A549 treated with Mapracorat at 1 μM for 4 hours (cell line): ENCODE measurements at places on chromosomes 7 and 10. TPM values are rescaled to one million over a fixed set of nuclear protein-coding genes. Genes with fewer than 3 reads are reported as not detected.

The C7orf57 gene
- total RNA-seq, result 0.24 to 0.45 TPM (median 0.31 TPM) in 5 replicates

The TAS2R41 gene
- total RNA-seq, result not detected in 5 replicates

The GRID1 gene
- 0.15 to 0.41 TPM (median 0.22 TPM) in 5 replicates for total RNA-seq

The DGKI gene
- 0.22 to 0.63 TPM (median 0.39 TPM) in 5 replicates for total RNA-seq

The SHTN1 gene
- total RNA-seq, result 20.5 to 28.8 TPM (median 25.6 TPM) in 5 replicates

The PNLIPRP3 gene
- 0.08 TPM in 1 of 5 replicates, not detected in the others for total RNA-seq

The HOXA10 gene
- 6.8 to 7.8 TPM (median 7.7 TPM) in 5 replicates for total RNA-seq

The CALU gene
- total RNA-seq, result 123 to 185 TPM (median 155 TPM) in 5 replicates

The GPR146 gene
- 1.7 to 2.3 TPM (median 1.9 TPM) in 5 replicates for total RNA-seq

The AKR1D1 gene
- total RNA-seq, result not detected in 5 replicates

The STAG3 gene
- 0.06 to 0.41 TPM (median 0.23 TPM) in 5 replicates for total RNA-seq

The NUTM2B gene
- 0.29 to 0.53 TPM (median 0.34 TPM) in 5 replicates for total RNA-seq

The TASOR2 gene
- 24.8 to 38.5 TPM (median 32.5 TPM) in 5 replicates for total RNA-seq

The NUPR2 gene
- not detected in 5 replicates for total RNA-seq

The ASB10 gene
- total RNA-seq, result not detected in 5 replicates

The WDR86 gene
- total RNA-seq, result 0.11 to 0.39 TPM (median 0.22 TPM) in 5 replicates

The CNPY1 gene
- not detected in 5 replicates for total RNA-seq

The TMEM139 gene
- 0.67 to 1.6 TPM (median 1.1 TPM) in 5 replicates for total RNA-seq

The TMEM236 gene
- 0.02 to 0.08 TPM (median 0.03 TPM) in 5 replicates for total RNA-seq

The ANKRD61 gene
- 0.28 to 1.2 TPM (median 0.51 TPM) in 5 replicates for total RNA-seq

The CYP2C9 gene
- total RNA-seq, result 0.09 to 0.10 TPM in 2 of 5 replicates, not detected in the others

The LRRC18 gene
- not detected in 5 replicates for total RNA-seq

The FKBP6 gene
- total RNA-seq, result not detected in 5 replicates

The TRIM73 gene
- total RNA-seq, result 1.2 to 2.7 TPM (median 2.6 TPM) in 5 replicates

The PPP1R3C gene
- 22.1 to 28.4 TPM (median 23.7 TPM) in 5 replicates for total RNA-seq

The ACSM6 gene
- total RNA-seq, result not detected in 5 replicates

The SGCE gene
- 47.6 to 52.3 TPM (median 51.5 TPM) in 5 replicates for total RNA-seq

The RBP3 gene
- total RNA-seq, result not detected in 5 replicates

The BLVRA gene
- total RNA-seq, result 68.7 to 84.8 TPM (median 74.6 TPM) in 5 replicates

The KCNMA1 gene
- 40.3 to 86.3 TPM (median 68.8 TPM) in 5 replicates for total RNA-seq

The TRIM50 gene
- total RNA-seq, result not detected in 5 replicates

The PRSS37 gene
- not detected in 5 replicates for total RNA-seq

The MSS51 gene
- total RNA-seq, result 0.36 to 0.80 TPM (median 0.38 TPM) in 5 replicates

The ITIH2 gene
- 0.23 to 0.31 TPM (median 0.28 TPM) in 5 replicates for total RNA-seq

The SAP25 gene
- total RNA-seq, result 0.34 to 0.60 TPM (median 0.53 TPM) in 4 of 5 replicates, not detected in the other

The BMPR1A gene
- total RNA-seq, result 18.3 to 24.4 TPM (median 23.6 TPM) in 5 replicates

The HMX3 gene
- not detected in 5 replicates for total RNA-seq

The PRSS2 gene
- total RNA-seq, result not detected in 5 replicates

The GNAT3 gene
- total RNA-seq, result not detected in 5 replicates

The CALN1 gene
- total RNA-seq, result not detected in 5 replicates

The ADRA2A gene
- 0.07 to 0.14 TPM (median 0.08 TPM) in 4 of 5 replicates, not detected in the other for total RNA-seq

The MPP7 gene
- 0.06 to 0.29 TPM (median 0.23 TPM) in 5 replicates for total RNA-seq

The LIPJ gene
- not detected in 5 replicates for total RNA-seq

The SLC25A40 gene
- total RNA-seq, result 5.7 to 10.1 TPM (median 9.1 TPM) in 5 replicates

The MAT1A gene
- 0.05 to 0.28 TPM (median 0.05 TPM) in 3 of 5 replicates, not detected in the others for total RNA-seq

The PNLIP gene
- total RNA-seq, result 0.11 to 0.12 TPM in 2 of 5 replicates, not detected in the others

The C10orf62 gene
- total RNA-seq, result not detected in 5 replicates

The UPK3B gene
- total RNA-seq, result 10.7 to 19.4 TPM (median 17.7 TPM) in 5 replicates

The HOXA6 gene
- 0.74 to 1.8 TPM (median 1.6 TPM) in 5 replicates for total RNA-seq

The EBF3 gene
- total RNA-seq, result 0.07 to 0.19 TPM (median 0.12 TPM) in 5 replicates

The GPR85 gene
- total RNA-seq, result not detected in 5 replicates

The AKR1C3 gene
- total RNA-seq, result 1,118 to 1,294 TPM (median 1,186 TPM) in 5 replicates

The MAP3K8 gene
- 13.3 to 16.7 TPM (median 14.2 TPM) in 5 replicates for total RNA-seq
